ENCODE measurements at places on chromosomes 1 and 21.

DNA sequence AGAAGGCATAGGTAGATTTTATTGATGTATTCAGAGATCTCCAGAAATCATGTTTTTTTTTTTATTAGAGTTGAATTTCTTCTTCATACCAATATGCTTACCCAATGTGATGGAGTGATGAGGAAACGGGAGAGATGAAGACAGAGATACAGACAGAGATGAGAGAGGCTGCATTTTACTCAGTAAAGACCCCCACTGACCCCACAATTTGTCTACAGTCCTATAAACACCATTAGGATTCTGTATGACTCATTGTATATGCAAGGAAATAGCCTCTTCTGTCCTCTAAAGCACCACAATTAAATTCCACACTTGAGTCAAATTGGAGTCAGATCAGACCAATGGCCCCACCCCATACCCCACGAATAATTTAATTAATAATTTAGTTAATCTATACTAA, 44.0 kb downstream of the RUNX1 start:
- DNase-seq: no peak

DNA sequence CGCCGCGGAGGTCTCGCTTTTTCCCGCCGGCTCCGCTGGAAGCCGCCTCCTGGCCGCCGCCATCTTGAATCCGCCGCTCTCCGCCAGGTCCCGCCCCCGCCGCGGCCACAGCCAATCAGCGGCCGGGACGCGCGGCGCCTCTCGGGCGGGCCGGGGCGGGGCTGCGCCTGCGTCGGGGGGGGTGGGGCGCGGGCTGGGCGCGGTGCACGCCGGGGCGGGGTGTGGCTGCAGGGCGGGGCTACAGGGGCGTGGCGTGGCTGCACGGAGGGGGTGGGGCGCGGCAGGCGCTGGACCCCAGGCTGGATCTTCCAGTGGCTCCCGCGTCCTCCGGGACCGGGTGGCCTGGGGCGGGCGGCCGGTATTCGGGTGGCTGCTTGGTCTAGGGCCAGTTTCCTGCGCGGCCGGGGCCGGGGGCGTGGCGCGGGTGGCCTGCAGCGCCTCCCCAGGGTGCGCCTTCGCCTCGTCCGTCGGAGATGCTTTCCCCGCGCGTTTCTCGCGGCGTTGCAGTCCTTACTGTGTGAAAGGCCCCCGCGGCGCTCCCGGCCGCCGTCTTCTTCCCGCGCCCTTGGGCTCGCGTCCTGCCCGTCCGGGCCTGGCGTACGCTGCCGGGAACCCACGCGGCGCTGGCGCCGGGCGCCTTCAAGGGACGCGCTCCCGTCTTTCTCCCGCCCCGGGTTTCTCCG, 575 bp downstream of the PCNT start:
- peak; percentile 82 for DNase-seq

GRCh38 chr1:234858722-234859121, 248.7 kb upstream of the IRF2BP2 start:
- DNase-seq: no peak

DNA sequence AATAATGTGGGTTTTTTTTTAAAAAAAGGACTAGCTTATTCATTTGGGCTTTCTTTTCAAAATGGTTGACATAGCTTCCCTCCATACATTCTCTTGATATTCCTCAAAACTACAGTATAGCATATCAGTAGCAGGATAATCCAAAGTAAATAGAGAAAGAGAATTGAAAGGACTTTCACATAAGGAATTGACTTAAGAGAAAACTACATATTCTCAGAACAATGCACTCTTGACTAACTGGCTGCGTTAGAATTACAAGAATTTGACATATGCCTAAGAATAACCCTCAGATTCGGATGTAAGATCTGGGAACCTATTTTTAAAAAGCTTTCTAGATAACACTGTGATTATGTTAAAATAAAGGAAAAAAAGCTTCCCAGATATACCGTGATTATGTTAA, 3.1 kb downstream of the PRKAB2 start:
- no peak for DNase-seq

DNA sequence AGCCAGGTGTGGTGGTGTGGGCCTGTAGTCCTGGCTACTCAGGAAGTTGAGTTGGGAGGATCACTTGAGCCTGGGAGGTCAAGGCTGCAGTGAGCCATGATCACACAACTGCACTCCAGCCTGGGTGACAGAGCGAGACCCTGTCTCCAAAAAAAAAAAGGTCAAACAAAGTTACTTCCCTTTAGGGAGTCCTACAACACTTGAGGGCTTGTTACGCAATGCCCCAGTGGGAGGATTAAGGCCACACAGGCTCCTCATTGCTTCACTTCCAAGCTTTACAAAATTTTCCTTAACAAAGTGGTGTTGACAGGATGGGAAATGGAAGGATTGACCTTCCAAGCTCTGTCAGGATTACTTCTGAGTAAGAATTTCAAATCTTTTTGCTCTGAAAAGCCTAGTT, 6.2 kb upstream of the EXTL1 start:
- DNase-seq: no peak

Data from NCI-H1436 (cell line).